ENCODE measurements at places on chromosomes 11 and 22. TPM values are rescaled to one million over a fixed set of nuclear protein-coding genes. Genes with fewer than 3 reads are reported as not detected.

Gene YPEL4
- 0.04 TPM for total RNA-seq

Gene MEI1
- total RNA-seq: not detected

Gene LAYN
- 0.67 TPM for total RNA-seq

Gene SAA2
- total RNA-seq: not detected

Gene KRTAP5-6
- not detected for total RNA-seq

Gene GSTT2B
- 14.0 TPM for total RNA-seq

Gene ST14
- total RNA-seq: not detected

Gene APOBEC3B
- 15.8 TPM for total RNA-seq

Gene SPON1
- not detected for total RNA-seq

Gene CNTN5
- 0.34 TPM for total RNA-seq

Gene OR9Q1
- not detected for total RNA-seq

Gene TIMM10B
- 40.9 TPM for total RNA-seq

Gene FDXACB1
- 0.77 TPM for total RNA-seq

Gene SCARF2
- total RNA-seq: 12.9 TPM

Gene P4HA3
- not detected for total RNA-seq

Gene KIF18A
- 45.0 TPM for total RNA-seq

Gene HTR3A
- not detected for total RNA-seq

Gene VPREB1
- not detected for total RNA-seq

Gene SLC22A9
- not detected for total RNA-seq

Gene KRTAP5-11
- not detected for total RNA-seq

Gene MRGPRX4
- not detected for total RNA-seq

Gene APOA4
- not detected for total RNA-seq

Gene ADAMTS15
- total RNA-seq: 7.9 TPM

Gene PARVA
- 43.9 TPM for total RNA-seq

Gene CYP2D6
- total RNA-seq: not detected

Gene CELF1
- 107 TPM for total RNA-seq

Gene CECR2
- total RNA-seq: 17.6 TPM

Gene NLRP10
- total RNA-seq: not detected

Gene ANKK1
- not detected for total RNA-seq

Gene MMP8
- not detected for total RNA-seq

Gene GGTLC2
- total RNA-seq: not detected

Gene GNAZ
- 11.2 TPM for total RNA-seq

Gene CAT
- 32.7 TPM for total RNA-seq

Gene NPAS4
- not detected for total RNA-seq

Gene APOBEC3H
- not detected for total RNA-seq

Gene CARD10
- 30.9 TPM for total RNA-seq

Gene GP1BB
- total RNA-seq: 4.4 TPM

All from SJCRH30 (cell line).